ENCODE measurements at places on chromosomes 5 and 9.

DNA sequence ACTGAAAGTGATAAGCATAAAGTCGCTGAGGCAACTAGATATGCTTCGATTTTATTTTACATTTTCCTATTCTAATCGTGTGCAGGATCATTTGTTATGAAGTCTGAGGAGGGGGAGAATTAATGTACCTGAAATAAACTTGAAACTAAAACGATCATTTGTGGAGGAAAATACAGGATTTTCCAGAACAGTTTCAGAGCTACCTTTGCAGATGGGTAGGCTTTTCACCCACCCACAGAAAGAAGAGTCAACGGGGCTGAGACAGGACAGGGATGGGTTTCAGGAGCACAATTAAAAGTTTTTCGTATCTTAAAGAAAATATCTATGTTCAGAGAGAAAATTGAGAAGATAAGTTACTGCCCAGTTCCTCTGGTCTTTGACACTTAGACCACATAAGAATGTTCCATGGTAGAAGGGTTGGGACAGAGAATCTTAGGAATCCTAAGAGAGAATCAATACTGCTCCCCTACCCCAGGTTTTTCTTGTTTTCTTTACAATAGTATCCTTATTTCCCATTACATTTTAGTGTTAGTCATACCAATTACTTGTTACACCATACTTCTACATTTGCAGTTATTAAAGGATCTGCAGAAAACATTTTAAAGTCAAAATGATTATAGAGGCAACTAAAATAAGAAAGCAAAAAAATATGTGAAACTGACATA, 211.4 kb downstream of the DEPDC1B start:
- no peak for DNase-seq

GRCh38 chr5:159207222-159207685, 2.1 kb downstream of the RNF145 start:
- no peak for DNase-seq

DNA sequence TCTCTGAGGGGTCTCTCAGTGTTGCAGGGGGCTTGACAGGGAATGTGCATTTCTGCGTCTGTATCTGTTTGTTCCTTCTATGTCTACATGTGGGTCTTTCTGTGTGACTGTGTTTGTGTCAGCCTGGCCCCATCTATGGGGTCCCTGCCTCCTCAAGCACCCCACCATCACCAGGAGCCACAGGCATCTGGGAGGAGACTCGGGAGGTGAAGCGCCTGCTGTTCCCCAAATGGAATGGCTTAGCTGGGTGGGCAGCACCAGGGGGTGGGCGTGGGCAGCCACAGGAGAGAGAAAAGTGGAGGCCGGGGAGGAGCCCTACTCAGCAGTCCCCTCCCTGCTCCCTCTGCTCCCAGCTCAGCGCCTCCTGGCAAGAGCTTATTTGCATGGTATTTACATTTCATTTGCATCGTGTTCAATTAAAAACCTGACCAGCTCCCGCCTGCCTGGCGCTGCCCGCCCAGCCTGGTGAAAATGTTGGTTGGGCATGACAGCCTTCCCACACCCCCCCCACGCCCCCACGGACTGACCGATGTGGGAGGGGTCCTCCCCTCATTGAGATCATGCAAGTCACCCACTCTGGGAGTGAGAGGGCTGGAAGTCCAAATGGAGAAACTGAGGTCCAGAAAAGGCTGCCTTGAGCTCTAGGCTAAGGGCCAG, 50.5 kb downstream of the CXXC5 start:
- DNase-seq = peak; percentile 40

- DNase-seq = peak; percentile 44
Measured at GRCh38 chr5:149959406-149960236, 937 bp upstream of the SLC26A2 start.

DNA sequence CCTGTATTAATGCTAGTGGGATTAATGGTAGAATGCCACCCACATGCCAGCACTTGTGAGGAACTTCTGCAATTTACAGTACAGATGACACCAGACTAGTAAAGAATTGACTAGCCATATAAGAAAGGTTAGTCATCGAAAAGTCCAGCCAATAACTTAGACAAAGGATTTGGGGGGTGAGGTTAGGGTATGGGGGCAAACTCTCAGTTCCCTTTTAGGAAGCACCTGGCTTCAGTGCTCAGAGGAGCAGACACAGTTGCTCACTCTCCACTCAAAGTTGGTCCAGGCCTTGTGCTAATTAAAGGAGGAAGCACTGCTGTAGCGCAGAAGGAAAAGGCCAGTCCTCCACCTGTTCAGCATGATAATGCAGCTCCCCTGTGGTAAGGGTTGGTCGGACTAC, 25.2 kb downstream of the TGFBR1 start:
- DNase-seq = no peak

GRCh38 chr9:16258708-16259107, 611.8 kb downstream of the BNC2 start:
- no peak for DNase-seq

- DNase-seq = no peak
Measured at GRCh38 chr9:71990466-71990865, 69.9 kb downstream of the C9orf57 start.
